ENCODE measurements at places on chromosomes 5 and 9.

DNA sequence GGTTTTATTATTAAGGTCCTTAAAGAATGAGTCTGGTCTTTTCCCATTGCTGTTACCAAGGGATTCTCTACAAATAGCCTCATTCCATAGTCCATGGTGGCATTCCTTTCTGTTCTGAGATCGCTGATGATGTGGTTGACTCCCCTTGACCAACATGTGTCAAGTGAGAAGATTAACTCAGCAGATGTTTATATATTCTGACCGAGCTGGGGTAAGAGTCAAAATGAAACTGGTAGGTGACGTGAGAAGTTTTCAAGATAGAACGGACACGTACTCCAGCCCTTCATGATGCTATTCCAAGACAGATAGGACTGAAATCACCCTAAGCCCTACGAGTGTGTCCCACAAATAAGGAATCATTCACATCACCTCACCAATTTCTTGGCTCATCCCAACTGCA is 155.5 kb upstream of the WWC1 start:
- no peak for DNase-seq

DNA sequence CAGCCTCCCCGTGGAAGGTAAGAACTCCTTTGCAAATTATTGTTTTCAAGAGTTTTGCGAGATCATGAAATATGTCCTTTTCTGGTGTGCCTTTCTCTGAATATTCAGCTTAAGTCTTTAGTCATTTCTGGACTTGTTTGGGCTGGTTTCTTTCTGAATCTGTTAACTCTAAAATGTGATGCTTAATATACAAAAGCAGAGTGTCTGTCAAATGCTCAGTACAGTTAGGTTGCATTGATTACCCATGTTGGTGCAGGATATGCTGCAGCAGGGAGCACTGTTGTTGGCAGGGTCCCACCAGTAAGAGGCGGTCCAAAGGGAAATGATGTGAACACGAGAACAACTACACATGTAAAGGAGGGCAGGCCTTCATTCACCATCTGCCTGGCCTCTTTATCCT is 47.7 kb downstream of the SPTAN1 start:
- no peak for DNase-seq

GRCh38 chr5:138662599-138662998 is 87.4 kb upstream of the HSPA9 start:
- DNase-seq: no peak

GRCh38 chr9:13166996-13167395 is 112.5 kb downstream of the MPDZ start:
- DNase-seq: no peak

DNA sequence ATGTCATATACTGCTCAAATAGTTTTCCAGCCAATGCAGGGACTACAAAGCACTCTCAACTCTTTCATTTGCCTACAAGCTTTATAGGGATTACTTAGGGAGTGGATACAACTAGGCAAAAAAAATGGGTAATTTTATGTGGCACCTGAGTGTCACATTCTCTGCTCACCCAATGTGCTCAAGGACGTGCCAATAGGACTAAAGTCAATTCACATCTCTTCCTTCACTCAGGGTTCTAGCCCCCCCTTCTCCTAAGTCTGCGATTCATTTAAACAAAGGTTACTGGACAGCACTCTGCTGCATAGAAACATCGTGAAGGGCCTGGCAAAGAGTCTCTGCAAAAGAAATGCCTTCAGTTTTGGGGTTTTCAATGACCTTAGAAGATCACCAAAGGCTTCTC is 142.3 kb downstream of the TSSK1B start:
- no peak for DNase-seq

DNA sequence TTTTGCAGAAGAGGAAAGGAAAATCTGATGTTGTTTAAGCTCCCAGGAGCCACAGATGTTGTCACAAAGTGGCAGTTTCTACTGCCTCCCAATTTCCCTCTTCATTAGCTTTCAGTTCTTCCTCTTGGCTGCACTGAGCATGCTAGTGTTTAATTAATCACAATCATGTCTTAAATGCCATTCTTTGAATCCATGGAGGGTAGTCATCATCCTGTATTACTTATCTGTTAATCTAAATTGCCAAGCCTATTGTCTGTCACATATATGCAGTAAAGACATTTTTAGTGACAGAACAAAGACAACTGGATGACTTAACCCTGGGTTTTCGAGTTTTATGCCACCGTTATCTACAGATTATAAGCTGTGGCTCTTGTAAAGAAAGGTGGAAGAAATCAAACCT is 14.7 kb downstream of the KLHL9 start:
- no peak for DNase-seq

GRCh38 chr9:128568470-128569078 is 16.2 kb downstream of the SPTAN1 start:
- DNase-seq: no peak

DNA sequence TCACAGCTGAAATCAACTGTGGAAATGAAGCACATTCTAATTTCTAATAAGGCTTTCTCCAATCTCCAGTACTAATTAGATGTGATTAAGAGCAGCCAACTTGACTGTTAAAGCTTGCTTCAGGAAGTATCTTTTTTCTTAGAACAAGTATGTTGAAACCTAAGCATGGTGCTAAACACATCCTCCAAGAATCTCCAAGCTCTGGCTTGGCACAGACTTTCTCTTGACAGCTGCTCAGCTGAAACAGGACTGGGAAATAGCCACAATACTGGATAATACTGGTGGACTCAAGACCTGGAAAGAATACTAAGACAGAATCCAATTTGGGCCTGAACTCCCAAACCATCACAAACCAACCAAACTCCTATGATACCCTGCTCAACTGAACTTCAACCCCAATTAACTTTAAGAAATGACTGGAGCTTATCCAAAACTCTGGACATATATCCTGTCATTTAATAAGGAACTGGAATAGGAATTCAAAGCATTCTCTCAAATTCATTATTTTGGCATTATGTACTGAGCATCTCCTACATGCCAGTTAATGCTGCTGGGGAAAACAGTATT is 16.2 kb downstream of the PRKAA1 start:
- DNase-seq: no peak

DNA sequence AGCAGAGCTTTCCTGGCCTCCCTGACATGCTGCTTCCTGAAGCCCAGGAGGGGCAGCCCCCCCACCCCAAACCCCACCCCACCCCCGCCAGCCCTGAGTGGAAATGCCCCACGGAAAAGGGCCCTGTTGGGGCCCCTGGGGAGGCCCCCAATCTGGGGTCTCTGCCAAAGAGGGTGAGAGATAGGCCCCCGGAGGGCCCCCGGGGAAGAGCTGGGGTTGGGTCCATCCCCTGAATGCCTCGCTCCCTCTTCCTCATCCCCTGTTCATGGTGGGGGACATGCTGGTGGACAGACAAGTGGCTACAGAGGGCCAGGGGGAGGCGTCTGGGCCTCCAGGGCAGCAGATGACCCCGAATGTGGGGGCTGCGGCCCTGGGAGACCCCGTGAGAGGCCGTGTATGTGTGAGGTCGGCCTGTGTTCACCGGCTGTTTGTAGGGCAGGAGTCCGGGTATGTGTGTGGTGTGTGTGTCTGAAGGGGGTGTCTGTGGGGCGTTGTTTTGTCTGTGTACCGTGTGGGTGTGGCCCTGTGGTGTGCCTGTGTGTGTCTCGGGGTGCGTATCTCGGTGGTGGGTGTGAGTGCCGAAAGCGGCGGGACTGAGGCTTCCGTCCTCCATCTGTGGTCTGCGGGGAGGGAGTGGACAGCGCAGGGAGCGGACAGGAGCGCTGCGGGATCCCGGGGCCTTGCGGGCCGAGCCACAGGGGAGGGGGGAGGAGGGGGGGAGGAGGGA is 11.3 kb downstream of the C9orf50 start:
- no peak for DNase-seq

DNA sequence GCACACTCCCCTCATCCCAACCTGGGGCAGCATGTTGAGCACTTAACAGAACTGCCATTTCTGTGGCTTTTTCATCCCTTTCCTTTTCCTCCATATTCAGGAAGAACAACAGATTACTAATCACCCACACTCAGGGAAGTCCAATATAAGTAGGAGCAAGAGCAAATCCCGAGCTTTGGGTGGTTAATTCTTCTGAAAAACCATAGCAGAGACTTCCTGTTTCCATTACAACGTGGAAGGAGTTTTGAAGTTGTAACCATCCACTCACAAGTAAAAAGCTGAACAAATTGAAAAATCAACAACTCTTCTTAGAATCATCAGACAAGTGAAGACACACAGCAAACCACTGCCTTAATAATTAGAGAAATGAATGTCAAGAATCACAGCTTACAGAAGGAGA is 8.2 kb downstream of the CTSL start:
- no peak for DNase-seq

- DNase-seq: no peak
These were observed 215.1 kb upstream of the ARRDC3 start for GRCh38 chr5:91598216-91598615.

GRCh38 chr5:41219658-41220269 is 6.4 kb upstream of the C6 start:
- DNase-seq: no peak

- no peak for DNase-seq
These were observed 45.7 kb upstream of the FANCC start for GRCh38 chr9:95363051-95363841.

- no peak for DNase-seq
These were observed 76.7 kb upstream of the CCNG1 start for GRCh38 chr5:163360656-163361055.

- DNase-seq: no peak
These were observed 125.9 kb downstream of the TRPM3 start for GRCh38 chr9:70995511-70995910.

DNA sequence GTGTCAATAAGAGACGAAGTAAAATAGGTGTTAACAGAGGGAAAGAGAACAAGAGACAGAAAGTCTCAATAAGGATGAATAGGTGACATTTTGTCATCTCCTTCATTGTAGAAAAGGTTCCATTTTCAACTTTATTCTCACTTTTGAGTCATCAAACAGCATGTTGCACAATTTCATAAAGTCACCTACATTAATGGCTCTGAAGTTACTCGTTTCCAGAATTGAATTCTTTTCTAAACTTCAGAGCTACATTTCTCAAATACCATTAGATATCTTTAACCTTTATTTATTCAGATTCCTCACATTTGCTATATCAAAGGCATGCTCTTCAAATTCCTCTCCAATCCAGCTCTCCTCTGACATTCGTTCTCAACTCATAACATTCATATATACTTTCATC is 13.1 kb downstream of the ADAMTS6 start:
- DNase-seq: no peak

DNA sequence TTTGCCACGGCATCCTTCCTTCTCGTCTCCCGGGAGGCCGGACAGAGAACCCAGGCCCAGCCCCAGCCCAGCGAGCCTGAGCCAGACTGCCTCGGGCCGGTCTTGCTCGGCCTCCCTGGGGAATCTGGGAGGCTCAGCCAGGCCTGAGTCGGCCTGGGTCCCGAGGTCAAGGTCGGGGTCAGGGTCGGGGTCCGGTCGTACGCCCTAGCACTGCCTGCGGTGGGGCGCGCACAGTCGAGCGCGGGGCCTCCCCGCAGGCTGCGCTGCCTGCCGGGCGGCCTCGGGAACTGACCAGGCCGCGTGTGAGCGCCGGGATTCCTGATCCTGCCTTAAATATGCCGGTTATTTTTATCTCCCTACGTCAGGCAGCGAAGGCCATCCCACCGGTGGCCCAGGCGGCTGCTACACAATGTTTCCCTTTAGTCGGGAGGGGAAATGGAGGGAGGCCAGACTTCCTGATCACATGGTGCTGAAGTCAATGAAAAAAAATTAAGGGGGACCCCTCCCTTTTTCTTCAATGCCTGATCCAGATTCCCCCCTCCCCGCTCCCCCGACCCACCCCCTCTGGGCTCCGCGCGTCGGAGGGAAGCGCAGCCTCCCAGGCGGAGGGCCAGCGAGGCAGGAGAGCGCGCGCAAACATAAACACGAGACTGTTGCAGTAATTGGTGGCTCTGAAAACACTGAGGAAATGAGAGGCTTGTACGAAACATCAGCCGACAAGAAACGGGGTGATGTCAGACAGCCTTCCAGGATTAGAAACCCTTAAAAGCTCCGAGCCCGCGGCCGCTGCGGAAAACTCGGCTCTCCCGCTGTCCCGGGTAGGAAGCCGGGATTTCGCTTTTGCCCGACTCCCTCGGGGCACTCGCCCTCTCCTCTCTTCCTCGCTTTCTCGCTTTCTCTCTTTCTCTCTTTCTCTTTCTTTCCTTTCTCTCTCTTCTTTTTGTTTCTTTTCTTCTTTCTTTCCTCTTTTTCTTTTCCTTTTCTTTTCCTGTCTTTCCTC is 148.2 kb upstream of the KLF4 start:
- peak; percentile 72 for DNase-seq

GRCh38 chr9:105072476-105072875 is 144.5 kb upstream of the ABCA1 start:
- no peak for DNase-seq

- DNase-seq: no peak
These were observed 94.7 kb downstream of the RXRA start for GRCh38 chr9:134420974-134421432.

- DNase-seq: no peak
These were observed 161.4 kb upstream of the ITGA1 start for GRCh38 chr5:52626312-52626711.

- no peak for DNase-seq
These were observed 51.7 kb downstream of the SH3GL2 start for GRCh38 chr9:17630531-17630949.

GRCh38 chr5:91341154-91341553 is 42.0 kb downstream of the ARRDC3 start:
- no peak for DNase-seq

GRCh38 chr9:122168356-122168755 is 8.6 kb downstream of the MORN5 start:
- no peak for DNase-seq

DNA sequence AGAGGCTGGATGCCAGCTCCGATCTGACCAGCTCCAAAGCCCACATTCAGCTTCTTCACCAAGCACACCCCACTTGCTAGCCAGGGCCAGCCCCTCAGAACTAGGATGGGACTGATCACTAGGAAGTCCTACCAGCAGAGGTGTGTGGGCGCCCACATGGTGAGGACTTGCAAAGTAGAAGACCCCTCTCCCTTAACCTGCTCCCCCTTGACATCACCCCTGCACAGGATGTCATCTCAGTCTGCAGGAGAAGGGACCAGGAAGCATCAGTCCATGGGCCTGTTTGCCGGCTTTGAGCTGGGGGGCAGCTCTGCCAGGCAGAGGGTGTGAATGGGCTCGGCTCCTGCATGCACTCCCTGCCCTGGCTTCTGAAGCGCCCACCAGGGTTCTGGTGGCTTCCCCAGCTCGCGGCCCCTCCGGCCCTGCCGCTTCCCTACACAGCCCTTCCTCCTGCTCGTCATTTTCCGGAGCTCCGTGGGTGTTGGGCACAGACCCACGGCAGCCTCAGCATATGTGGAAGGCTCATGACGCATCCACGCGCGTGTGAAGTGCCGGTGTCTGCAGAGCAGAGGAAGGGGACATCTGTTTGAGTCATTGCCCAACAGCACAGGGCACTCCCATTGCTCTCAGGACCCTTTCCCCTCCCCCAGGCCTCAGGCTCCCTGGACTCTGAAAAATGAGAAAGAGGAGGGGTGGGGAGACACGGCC is 3.7 kb upstream of the FAM78A start:
- peak; percentile 26 for DNase-seq

DNA sequence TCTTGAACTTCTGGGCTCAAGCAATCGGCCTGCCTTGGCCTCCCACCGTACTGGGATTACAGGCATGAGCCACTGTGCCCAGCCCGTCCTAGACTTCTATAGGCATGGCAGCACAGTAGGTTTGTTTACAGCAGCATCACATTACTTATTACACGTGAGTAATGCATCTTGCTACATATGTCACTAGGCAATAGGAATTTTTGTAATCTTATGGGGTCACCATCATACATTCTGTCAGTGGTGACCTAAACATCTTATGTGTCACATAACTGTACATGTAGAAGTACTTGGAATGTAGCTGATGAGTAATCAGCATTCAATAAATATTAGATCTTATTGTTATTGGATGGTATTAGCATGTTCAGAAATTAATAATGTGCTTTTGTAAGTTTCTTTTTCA is 22.9 kb upstream of the ABCA1 start:
- DNase-seq: no peak

All from anterior cingulate cortex (tissue), 58 donors.